SJCRH30 (cell line): ENCODE measurements at places on chromosomes 4 and X.

DNA sequence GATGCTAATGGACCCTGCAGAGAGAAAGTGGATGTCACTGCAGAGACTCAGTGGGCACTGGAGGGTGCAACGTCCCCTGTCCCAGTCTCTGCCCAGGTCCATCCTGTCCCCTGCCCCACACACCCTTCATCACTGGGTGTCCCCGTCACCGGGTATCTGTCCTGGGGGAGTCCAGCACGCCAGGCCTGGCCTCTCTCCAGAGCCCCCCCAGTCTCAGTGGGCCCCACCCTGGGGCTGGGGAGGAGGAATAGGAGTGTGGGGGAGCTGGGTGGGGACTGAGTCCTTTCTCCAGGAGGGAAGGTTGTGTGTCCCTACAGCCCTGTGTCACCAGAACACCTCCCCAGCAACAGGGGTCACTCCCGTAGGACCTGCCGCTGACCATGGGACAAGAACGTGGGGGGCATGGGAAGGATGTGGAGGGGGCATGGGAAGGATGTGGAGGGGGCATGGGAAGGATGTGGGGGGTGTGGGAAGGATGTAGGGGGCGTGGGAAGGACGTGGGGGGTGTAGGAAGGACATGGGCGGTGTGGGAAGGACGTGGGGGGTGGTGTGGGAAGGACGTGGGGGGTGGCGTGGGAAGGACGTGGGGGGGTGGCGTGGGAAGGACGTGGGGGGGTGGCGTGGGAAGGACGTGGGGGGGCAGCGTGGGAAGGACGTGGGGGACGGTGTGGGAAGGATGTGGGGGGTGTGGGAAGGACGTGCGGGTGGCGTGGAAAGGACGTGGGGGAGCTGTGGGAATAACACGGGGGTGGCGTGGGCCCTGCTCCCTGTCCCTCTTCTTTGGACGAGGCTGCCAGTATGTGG, 21.0 kb upstream of the SPON2 start:
- peak; percentile 2 for DNase-seq

GRCh38 chr4:51851937-51852290, 9.0 kb downstream of the DCUN1D4 start:
- no peak for DNase-seq

DNA sequence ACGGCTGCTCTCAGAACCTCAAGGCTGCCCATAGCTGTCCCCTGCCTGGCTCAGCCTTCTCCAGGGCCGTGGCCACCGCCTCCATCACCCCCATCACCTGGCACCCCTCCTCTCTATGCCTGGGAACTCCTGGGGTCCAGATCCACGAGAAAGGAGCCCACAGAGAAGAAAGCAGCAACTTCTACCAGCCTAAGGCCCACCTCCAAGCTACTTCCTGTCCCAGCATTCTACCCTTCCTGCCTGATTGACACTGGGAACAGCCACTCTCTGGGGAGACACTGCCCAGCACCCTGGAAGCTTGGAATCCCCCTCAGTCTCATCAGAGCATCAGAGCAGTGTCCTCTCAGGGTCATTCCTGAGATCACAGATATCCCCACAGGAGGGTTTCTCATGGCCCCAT, 36.9 kb upstream of the PROM1 start:
- DNase-seq: no peak

GRCh38 chrX:25049357-25049756, 33.6 kb upstream of the ARX start:
- DNase-seq: peak; percentile 18

DNA sequence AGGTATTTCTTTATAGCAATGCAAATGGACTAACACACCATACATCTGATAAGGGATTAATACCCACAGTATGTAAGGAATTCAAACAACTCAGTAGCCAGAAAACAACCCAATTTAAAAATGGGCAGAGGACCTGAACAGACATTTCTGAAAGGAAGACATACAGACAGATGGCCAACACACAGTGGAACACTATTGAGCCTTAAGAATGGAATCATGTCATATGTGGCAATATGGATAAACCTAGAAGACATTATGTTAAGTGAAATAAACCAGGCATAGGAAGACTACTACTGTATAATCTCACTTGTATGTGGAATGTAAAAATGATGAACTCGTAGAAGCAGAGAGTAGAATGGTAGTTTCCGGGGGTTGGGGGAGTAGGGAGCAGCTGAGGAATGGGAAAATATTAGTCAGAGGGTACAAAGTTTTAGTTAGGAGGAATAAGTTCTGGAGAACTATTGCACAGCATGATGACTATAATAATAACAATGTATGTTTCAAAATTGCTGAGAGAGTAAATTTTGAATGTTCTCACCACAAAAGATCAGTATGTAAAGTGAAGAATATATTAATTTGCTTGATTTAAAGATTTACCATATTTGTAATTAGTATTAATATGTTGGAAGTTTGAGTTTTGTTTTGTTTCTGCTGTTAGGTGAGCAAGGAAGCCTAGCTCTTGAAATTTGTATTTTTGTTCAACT, 25.2 kb downstream of the WDR44 start:
- DNase-seq: no peak

GRCh38 chr4:6938647-6939271, 29.1 kb downstream of the TBC1D14 start:
- DNase-seq: no peak
